Amniotic stem cell (primary cell): ENCODE measurements at places on chromosomes 1 and 21.

GRCh38 chr1:48493970-48494769 is 22.2 kb upstream of the SPATA6 start:
- DNase-seq = peak; percentile 78

DNA sequence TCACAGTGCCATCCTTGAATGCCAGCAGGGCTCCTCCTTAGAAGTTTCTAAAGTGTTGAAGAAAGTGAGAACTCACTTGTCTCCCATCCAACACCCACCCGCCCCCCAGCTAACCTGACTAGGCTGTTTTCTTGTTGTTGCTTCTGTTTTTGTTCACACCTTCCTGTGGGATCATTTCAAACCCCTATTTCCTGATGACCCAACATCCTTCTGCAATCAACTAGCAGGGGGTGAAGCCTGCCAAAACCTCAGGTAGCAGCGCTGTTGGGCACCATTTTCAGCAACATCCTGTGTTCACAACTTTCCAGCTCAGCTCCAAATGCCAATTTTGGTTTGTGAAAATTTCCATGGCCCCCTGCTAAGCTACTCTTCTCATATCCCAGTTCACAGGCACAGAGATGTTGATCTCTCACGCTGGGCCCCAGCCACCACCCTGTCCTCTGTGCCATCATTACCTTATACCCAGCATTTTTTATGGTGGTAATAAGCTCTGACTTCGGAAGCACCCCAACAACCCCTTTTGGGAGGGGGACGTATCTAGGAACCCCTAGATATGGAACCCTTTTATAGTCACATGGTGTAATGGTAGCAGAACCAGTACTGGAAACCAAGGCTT is 41.4 kb downstream of the CDC7 start:
- DNase-seq = no peak

- DNase-seq = no peak
These were observed 894.0 kb downstream of the KCNT2 start for GRCh38 chr1:195714248-195714647.

GRCh38 chr1:24047110-24047477 is 64.8 kb downstream of the MYOM3 start:
- DNase-seq = no peak

DNA sequence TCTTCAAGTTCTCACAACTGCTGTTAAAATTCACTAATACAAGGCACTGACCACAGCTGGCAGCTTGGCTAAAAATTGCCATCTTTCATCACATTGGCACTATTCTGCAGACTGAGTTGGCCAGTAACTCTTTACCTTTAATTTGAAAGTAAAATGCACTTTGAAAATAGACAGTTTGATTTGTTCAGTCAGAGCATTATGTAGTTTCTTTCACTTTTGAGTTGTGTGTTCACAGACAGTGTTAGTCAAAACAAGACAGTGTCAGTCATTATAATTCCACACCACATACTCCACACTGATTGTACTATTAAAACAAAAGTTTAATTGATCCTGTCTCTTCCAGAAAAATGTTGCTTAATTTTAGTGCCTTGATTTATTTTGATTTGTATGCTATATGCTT is 160.7 kb downstream of the SDCCAG8 start:
- DNase-seq = no peak

GRCh38 chr1:185325413-185325812 is 8.4 kb upstream of the IVNS1ABP start:
- no peak for DNase-seq

DNA sequence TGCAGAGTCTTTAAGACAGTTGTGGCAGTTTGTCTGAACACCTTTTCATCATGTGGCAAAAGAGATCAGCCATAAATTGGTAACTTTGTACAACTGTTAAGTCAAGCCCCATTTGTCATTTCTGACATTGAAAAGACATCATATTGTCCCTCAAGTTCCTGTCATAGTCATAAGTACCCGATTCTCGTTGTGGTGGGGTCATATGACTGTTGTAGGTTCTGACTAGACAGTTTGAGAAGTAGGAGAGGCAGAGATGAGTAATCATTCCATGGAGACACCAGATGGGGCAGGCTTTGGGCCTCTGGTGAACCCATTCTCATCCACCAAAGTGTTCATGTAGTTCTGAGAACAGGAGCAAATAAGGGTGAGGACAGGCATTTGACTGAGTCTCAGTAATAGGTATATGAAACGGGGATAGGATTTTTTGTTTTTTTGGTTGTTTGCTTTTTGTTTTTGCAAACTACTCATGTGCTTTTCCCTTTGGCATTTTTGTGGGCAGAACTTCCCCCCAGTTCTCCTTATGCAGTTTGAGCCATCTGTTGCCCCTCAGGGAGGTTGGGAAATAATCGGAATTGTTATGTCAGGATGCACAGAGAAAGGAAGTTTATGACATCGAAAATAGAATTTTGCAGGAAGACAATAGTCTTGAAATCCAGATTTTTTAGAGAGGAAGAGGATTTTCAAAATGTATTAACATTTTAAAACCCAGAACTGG is 86.9 kb upstream of the KCNE2 start:
- DNase-seq = no peak

GRCh38 chr1:16115468-16115983 is 40.3 kb downstream of the EPHA2 start:
- no peak for DNase-seq

DNA sequence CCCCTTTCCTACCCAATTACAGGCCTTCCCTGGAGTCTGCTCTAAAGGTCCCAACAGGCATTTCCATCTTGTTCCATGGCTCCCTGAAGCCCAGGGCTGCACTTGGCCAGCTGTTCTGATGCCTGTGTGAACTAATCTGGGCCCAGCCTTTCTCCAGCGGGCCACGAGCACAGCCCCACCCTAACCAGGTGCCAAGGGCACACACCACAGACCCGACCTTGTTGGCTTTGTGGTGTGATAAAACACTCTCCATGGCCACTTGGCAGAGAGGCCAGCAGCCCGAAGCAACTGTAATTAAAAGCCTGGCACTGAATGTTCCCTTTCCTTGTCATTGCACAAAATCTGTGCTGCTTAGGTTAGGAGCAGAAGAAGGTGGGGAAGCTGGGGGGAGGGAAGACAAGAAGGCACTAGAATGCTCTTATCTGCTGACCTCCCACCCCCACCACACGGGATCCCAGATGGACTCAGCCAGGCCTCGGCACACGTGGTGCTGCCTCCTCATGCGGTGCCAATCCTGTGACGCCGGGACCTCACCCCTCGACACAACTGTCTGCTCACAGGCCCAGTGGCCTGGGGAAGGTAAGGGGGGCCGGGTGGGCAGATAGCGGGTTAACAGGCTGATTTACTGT is 9.9 kb downstream of the HCRTR1 start:
- DNase-seq = no peak

GRCh38 chr1:179137617-179138255 is 55.9 kb downstream of the TOR3A start:
- no peak for DNase-seq

- no peak for DNase-seq
These were observed 161.3 kb downstream of the GALNT2 start for GRCh38 chr1:230228236-230228897.
